ENCODE measurements at places on chromosomes 3 and 15. TPM values are rescaled to one million over a fixed set of nuclear protein-coding genes. Genes with fewer than 3 reads are reported as not detected.

DNA sequence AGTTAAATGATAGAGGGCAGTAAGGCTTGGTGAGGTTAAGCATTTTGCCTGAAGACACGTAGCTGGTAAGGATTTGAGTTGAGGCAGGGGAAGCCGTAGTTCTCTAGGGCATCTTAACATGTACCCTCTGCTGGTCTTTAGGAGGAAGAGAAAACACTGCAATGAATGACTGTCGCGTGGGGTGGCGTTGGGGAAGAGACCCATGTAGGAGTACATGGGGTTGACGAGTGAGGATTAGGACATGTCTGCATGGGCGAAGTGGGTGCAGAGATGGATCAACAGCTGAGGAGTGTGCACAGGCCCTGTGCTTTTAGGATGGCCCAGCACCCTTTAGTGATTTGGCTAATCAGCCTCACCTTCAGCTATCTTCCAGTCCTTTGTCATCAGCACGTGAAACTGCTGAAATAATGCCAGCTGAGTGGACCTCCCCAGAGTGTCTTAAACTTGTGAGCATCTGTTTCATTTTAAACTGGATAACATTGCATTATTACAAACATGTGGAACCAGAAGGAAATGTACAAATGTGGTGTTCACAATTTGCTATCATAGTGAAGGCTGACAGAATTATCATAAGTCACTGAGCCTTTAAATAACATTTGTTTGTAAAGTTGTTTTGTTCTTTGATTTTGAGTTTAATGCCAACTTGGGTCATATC, 15.3 kb downstream of the P2RY14 start:
- peaks cover 3% of the 10 kb centered on the region for H3K27me3 ChIP-seq
- no peaks in the 10 kb centered on the region for H3K4me1 ChIP-seq

DNA sequence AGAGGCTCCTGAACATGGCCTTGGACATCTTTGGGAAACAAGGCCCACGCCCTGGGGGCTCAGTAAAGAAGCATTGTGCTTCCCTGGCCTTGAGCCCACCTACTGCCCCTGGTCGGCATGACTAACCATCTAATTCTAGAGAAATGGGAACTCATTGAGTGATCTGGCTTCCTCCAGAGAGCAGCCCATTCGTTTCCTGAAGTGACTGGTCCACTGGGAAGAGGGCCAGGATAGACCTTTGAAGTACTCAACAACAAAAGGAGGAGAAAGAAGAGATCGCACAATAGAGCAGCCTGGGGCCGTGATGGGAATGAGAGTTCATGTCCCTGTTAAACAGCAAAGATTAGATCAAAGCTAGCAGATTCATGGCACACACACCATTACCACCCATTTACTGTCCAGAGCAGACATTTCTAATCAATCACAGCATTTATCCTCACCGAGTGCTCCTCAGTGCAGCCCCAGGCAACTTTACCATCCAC, 514.4 kb upstream of the PROK2 start:
- no peaks in the 10 kb centered on the region for H3K36me3 ChIP-seq
- H3K27me3 ChIP-seq, result no peaks in the 10 kb centered on the region
- no peaks in the 10 kb centered on the region for H3K4me1 ChIP-seq
- DNase-seq, result no peak
- H3K27ac ChIP-seq, result no peak overlapping the region

- H3K4me3 ChIP-seq, result no peak overlapping the region
- no peaks in the 10 kb centered on the region for H3K27me3 ChIP-seq
- no peaks in the 10 kb centered on the region for H3K36me3 ChIP-seq
- no peak overlapping the region for H3K27ac ChIP-seq
- DNase-seq, result no peak
Measured at GRCh38 chr3:45055411-45056143, 29.5 kb downstream of the CLEC3B start.

- no peaks in the 10 kb centered on the region for H3K27me3 ChIP-seq
- no peak overlapping the region for H3K27ac ChIP-seq
- peaks cover 91% of the 10 kb centered on the region for H3K36me3 ChIP-seq
- no peaks in the 10 kb centered on the region for H3K4me1 ChIP-seq
- no peak overlapping the region for H3K4me3 ChIP-seq
- DNase-seq, result no peak
Measured at GRCh38 chr15:85717212-85717611, 77.5 kb downstream of the KLHL25 start.

DNA sequence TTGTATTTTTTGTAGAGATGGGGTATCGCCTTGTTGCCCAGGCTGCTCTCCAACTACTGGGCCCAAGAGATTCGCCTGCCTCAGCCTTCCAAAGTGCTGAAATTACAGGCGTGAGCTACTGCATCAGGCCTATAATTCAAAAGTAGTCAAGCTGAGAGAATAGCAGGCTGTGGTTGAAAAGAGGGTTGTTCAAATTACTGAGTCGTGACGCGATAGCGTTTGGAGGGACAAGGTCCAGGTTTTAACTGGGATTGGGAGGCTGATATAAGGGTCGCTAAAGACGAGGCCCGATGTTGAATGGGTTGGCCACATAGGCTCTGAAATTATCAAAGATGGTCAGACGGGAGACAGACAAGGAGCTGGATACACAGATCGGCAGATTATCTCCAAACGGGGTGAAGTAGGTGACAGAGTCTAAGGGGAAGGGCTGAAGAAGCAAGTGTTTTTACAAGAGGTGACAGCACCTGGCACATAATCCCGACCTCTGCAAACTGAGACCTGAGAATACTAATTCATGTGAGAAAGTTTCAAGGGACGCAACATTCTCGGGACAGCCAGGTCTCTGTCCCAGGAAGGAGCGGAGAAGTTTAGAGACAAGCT, 759 bp upstream of the ARID3B start:
- peaks cover 5% of the 10 kb centered on the region for H3K36me3 ChIP-seq
- no peak for DNase-seq
- H3K27ac ChIP-seq, result peak overlapping the region; percentile 86
- peak overlapping the region; percentile 99 for H3K4me3 ChIP-seq

DNA sequence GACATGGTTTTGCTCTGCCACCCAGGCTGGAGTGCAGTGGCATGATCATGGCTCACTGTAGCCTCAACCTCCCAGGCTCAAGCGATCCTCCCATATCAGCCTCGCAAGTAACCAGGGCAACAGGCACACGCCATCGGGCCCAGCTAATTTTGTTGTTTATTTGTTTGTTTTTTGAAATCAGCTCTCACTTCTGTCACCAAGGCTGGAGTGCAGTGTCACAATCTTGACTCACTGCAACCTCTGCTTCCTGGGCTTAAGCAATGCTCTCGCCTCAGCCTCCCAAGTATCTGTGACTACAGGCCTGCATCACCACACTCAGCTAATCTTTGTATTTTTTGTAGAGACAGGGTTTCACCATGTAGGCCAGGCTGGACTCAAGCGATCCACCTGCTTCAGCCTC, 26.3 kb upstream of the PLCH1 start:
- H3K27me3 ChIP-seq, result no peaks in the 10 kb centered on the region
- no peak overlapping the region for H3K4me3 ChIP-seq
- no peak overlapping the region for H3K27ac ChIP-seq
- H3K4me1 ChIP-seq, result no peaks in the 10 kb centered on the region
- H3K36me3 ChIP-seq, result no peaks in the 10 kb centered on the region

GRCh38 chr3:169534439-169534838, 129.1 kb downstream of the MECOM start:
- DNase-seq, result no peak
- no peaks in the 10 kb centered on the region for H3K27me3 ChIP-seq

- no peak for DNase-seq
- H3K27me3 ChIP-seq, result peaks cover 5% of the 10 kb centered on the region
- H3K4me1 ChIP-seq, result peaks cover 12% of the 10 kb centered on the region
- no peaks in the 10 kb centered on the region for H3K36me3 ChIP-seq
Measured at GRCh38 chr15:45203182-45203581, 15.4 kb upstream of the SHF start.

- no peak overlapping the region for H3K27ac ChIP-seq
- peaks cover 10% of the 10 kb centered on the region for H3K27me3 ChIP-seq
- peaks cover 26% of the 10 kb centered on the region for H3K4me1 ChIP-seq
- no peak for DNase-seq
- H3K4me3 ChIP-seq, result no peak overlapping the region
- no peaks in the 10 kb centered on the region for H3K36me3 ChIP-seq
Measured at GRCh38 chr15:82047453-82048400, 1.9 kb upstream of the MEX3B start.

- peaks cover 3% of the 10 kb centered on the region for H3K27me3 ChIP-seq
- no peaks in the 10 kb centered on the region for H3K36me3 ChIP-seq
- H3K27ac ChIP-seq, result no peak overlapping the region
- peak; percentile 14 for DNase-seq
- H3K4me1 ChIP-seq, result no peaks in the 10 kb centered on the region
Measured at GRCh38 chr3:112629425-112629824, 11.5 kb downstream of the CCDC80 start.

DNA sequence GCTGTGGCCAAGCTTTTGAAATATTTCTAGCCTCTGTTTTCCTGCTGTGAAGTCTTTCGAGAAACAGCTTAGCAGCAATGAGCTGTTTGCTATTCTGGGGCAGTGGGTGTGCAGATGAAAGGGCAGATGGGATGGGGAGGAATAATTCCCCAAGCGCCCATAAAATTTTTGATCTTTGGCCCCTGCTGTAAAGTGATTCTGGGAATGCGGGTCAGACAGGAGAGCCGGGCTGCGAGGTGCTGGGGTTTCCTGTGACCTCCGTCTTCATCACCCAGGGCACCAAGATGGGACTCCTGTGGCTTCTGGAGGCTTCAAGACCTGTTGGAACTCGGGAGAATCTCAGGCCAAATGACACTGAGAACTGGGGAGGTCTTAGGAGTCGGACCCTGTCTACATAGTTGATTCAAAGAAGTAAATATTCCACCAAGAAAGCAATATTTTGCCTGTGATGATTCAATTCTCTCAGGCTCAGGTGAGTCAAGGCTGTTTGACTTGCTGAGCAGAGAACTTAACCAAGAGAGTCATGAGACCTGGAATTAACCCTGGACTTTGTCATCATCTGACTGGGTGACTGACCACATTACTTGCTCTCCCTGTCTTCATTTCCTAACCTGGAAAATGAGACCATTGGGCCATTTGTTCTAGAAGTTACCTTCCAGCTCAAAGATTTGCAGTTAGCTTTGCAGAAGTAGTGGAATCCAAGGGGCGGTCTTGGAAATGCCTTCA, 86.4 kb downstream of the POLR2M start:
- H3K27me3 ChIP-seq, result peaks cover 5% of the 10 kb centered on the region
- H3K36me3 ChIP-seq, result no peaks in the 10 kb centered on the region
- H3K27ac ChIP-seq, result no peak overlapping the region
- no peaks in the 10 kb centered on the region for H3K4me1 ChIP-seq
- no peak overlapping the region for H3K4me3 ChIP-seq

DNA sequence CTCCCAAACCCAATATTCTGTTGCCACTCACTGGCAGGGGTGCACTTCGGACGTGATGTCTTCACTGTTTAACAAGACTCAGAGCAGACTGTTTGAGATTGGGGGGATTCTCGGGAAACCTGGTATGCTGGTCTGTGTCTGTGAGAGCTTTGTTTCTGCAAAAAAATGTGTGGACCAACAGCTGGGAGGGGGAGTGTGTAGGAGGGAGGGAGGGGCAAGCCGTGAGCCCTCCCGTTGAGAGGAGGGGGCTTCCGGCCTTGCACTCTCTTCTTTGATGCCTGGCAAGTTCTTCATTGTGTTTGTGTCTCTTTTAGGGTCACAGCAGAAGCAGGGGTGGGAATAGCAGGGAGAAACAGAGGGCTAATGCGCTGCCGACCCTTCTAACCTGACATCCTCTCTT, 74.9 kb upstream of the NDN start:
- DNase-seq, result no peak
- no peak overlapping the region for H3K27ac ChIP-seq
- H3K4me1 ChIP-seq, result no peaks in the 10 kb centered on the region
- H3K4me3 ChIP-seq, result no peak overlapping the region

GRCh38 chr15:78306176-78306774, 6.9 kb upstream of the SKIC8 start:
- H3K36me3 ChIP-seq, result no peaks in the 10 kb centered on the region
- no peak for DNase-seq
- H3K4me3 ChIP-seq, result no peak overlapping the region
- H3K4me1 ChIP-seq, result no peaks in the 10 kb centered on the region
- no peak overlapping the region for H3K27ac ChIP-seq
- H3K27me3 ChIP-seq, result peaks cover 8% of the 10 kb centered on the region

DNA sequence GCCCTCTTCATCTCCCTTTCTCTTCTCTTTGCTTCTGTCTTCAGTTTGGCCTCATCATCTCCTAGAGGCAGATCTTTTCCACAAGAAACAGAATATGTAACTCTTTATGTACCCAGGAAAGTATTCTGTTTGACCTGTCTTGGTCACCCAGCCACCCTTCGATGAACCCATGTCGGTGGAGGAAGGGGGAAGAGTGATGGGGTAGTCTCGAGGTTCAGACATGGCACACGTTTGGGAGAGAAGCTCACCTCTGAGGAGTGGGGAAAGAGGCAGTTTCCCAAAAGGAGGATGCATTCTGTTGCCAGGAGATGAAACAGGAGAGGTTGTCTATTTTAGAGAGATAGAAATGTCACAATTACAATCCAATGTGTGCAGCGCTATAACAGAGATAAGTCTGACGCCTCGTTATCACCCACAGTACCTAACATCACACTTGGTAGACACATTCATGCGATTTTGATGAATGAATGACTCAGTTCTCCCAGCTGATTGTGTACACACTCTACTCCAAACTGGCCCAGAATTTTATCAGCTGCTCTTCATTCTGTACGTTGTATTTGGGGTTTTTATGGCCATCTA, 722 bp upstream of the CCDC50 start:
- peaks cover 9% of the 10 kb centered on the region for H3K4me1 ChIP-seq
- H3K4me3 ChIP-seq, result peak overlapping the region; percentile 74
- H3K36me3 ChIP-seq, result no peaks in the 10 kb centered on the region
- no peak overlapping the region for H3K27ac ChIP-seq

Gene MYRIP
- not detected for total RNA-seq

Gene SEMA6D
- not detected for total RNA-seq

Gene AVEN
- 9.5 TPM for total RNA-seq

Gene KIF15
- total RNA-seq, result 1.1 TPM

Gene COPS2
- total RNA-seq, result 102 TPM

Gene GRAMD1C
- total RNA-seq, result 1.8 TPM

Gene GP9
- 3.7 TPM for total RNA-seq

Gene NEK4
- 13.9 TPM for total RNA-seq

Gene GABRR3
- total RNA-seq, result not detected

Gene FAM107A
- total RNA-seq, result not detected

Gene MYH15
- total RNA-seq, result 0.12 TPM

Gene PLA2G4D
- total RNA-seq, result not detected

Data from CD4-positive, CD25-positive, alpha-beta regulatory T cell (primary cell).